Right renal pelvis (tissue), 4 donors: ENCODE measurements at places on chromosomes 7 and 10.

DNA sequence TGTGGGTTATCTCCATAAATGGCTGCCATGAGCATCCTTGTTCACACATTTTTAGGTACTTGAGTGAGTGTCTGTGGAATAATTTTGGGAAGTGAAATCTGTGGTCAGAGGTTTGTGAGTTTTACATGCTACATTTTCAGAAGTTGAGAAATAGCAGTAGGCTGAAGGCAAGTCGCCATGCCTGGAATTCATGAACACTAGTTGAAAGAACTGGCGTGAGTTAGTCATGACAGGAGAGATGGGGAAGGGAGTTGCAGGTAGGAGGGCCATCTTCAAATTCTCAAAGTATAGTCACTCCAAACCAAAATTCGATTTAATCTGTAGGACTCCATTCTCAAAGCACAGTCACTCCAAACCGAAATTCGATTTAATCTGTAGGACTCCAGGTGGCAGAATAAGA lies 89.6 kb downstream of the EGFR start:
- no peak for DNase-seq

DNA sequence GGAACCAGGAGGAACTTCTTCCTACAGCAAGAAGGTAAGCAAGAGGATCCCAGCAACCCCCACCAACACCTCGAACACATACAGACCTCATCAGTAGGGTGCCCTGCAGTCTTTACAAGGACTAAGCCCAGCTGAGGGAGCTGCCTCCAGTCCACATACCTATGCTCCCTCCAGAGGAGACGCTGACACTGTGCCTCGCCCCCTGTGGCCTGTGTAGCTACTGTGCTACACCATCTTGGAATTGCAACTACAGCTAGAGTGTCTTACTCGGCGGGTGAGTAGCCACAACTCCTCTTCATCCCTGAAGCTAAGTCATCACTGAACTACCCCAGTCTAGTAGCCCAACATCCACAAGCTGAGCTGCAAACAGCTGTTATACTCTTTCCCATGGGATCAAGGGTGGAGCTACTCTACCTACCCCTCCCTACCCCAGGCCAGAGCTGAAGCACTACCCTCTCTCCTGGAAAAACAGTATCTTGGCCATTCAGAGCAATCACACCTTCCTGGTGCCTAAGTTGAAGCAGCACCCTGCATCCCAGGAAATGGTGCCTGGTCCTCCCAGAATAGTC lies 42.2 kb upstream of the CAMK2B start:
- DNase-seq: no peak

DNA sequence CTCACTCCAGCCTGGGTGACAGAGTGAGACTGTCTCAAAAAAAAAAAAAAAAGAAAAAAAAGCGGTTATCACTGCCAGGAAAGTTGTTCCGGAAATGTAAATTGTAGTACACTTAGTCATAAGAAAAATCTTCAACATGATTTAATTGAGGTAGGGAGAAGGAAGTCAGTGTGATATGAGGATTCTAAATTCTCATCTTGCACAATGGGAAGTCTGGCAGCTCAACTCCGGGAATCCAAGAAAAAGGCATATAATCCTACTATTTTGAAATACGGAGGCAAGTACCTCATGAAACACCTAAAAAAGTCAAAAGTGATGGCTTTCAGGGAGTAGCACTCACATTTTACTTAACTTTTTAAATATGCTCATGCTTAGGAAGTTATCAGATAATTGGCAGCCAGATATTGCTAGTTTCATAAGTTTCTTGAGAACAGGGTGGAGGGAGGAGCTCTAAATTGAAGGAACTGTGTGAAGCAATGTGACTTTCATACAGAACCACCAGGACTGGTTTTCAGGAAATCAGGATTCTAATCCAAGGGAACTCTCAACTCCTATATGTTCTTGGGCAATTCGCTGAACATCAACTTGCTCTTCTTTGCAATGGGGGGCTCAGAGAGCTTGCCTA lies 2.7 kb upstream of the C7orf25 start:
- DNase-seq: no peak

- DNase-seq: no peak
These were observed 56.5 kb upstream of the SP4 start for GRCh38 chr7:21371360-21371759.

DNA sequence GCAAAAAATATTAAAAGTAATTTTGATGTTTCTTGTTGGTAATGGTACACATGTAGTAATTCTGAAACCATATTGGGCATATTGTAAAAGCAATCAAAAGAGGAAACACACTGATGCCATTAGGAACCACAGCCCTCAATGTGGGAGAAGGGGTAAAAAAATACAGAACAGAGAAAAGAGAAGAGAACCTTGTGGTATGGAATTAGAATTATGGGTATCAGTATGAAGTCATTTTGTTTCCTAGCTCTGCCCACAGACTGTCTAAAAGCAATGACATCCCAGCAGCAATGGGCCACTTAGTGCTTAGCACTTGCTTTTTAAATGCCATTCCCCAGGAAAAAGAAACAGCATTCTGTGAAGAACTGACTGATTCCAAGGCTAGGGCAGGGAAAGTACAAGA lies 61.5 kb downstream of the CPVL start:
- no peak for DNase-seq
